Activated naive CD8-positive, alpha-beta T cell treated with anti-CD3 and anti-CD28 coated beads, Interleukin-2, amount 10 ng/mL, durations not matched to agents 7 days and 5 days (primary cell): ENCODE measurements at places on chromosomes 7 and 10. TPM values are rescaled to one million over a fixed set of nuclear protein-coding genes. Genes with fewer than 3 reads are reported as not detected.

GRCh38 chr7:90797596-90797995 is 201.5 kb downstream of the CDK14 start:
- H3K4me3 ChIP-seq, result no peak overlapping the region
- H3K4me1 ChIP-seq, result no peaks in the 10 kb centered on the region
- H3K27me3 ChIP-seq, result no peaks in the 10 kb centered on the region

- H3K27ac ChIP-seq, result no peak overlapping the region
- no peaks in the 10 kb centered on the region for H3K4me1 ChIP-seq
- H3K36me3 ChIP-seq, result no peaks in the 10 kb centered on the region
- no peak for DNase-seq
- H3K4me3 ChIP-seq, result no peak overlapping the region
Observed at GRCh38 chr7:34247468-34247867, 342.1 kb downstream of the BMPER start.

DNA sequence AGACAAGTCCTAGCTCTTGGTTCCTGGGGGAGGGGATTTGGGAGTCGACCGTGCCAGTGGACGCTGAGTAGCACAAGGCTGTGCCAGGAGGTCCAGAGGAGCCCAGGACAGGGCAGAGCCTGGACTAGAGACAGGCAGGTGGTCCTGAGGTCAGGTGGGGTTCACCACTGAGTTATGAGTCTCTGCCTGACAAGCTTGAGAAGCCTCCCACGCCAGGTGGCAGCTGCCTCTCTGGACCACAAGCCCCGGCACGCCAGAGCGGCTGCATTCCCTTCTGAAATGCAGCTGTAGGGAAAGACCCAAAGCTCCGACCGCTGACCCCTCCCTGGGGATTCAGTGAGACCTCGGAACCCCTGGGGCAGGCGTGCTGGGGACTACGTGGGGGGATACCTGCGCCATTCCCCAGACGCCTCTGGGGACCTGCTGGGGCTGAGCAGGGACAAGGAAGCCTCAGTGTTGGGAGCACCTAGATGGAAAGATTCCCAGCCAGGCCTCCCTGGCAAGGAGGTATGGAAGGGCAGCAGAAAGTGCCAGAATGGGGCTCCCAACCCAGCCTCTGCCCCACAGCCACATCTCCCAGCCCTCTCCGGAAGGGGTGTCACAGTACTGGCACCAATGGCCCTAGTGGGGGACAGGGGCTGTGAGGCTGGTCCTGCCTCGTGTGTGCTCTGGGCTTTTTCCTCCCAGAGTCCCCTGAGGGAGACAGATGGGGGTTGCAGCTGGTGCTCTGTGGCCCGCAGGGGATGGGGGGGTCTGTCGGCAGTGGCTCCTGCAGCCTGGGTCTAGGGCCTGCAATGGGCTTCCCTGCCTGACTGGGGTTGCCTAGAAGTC is 29.0 kb downstream of the PDGFA start:
- DNase-seq, result no peak
- H3K27ac ChIP-seq, result no peak overlapping the region
- H3K36me3 ChIP-seq, result no peaks in the 10 kb centered on the region
- peaks cover 16% of the 10 kb centered on the region for H3K27me3 ChIP-seq
- no peaks in the 10 kb centered on the region for H3K4me1 ChIP-seq

DNA sequence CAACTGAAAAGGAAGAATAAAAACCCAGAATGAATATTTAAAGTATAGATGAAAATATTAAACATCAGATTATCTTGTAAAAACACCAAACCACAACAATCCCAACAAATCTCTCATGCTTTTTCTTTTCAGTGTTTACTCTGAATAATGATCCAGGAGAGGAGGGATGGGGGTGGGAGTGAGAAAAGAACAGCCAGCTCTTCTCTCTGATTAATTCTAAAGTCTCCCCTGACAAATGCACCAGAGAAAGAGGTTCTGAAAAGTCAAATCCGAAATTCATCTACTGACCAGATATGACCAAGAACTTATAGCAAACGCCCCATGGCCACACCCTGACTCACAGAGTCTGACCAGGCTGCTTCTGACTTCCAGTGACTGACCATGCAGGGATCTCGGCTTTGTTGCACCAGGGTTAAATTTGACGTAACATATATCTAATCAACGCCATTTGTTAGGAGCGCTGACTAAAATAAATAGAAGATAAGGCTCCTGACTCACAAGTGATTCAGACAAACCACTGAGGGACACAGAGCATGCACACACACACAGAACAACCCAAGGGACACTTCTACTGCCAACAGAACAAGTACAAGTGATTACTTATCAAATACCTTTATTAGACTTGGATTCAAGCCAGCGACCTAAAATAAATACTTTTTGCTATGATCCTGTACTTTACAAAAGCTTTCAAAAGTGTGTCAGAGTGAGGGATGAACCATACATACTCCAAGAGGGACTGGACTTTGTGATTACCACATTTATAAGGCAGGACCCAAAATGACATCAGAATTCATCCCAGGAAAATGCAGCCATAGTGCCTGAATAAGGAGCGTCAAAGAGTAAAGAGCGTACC is 9.3 kb upstream of the SPOCK2 start:
- H3K27ac ChIP-seq, result no peak overlapping the region
- H3K36me3 ChIP-seq, result peaks cover 47% of the 10 kb centered on the region
- no peak overlapping the region for H3K4me3 ChIP-seq
- no peaks in the 10 kb centered on the region for H3K27me3 ChIP-seq
- DNase-seq, result no peak
- H3K4me1 ChIP-seq, result peaks cover 38% of the 10 kb centered on the region

DNA sequence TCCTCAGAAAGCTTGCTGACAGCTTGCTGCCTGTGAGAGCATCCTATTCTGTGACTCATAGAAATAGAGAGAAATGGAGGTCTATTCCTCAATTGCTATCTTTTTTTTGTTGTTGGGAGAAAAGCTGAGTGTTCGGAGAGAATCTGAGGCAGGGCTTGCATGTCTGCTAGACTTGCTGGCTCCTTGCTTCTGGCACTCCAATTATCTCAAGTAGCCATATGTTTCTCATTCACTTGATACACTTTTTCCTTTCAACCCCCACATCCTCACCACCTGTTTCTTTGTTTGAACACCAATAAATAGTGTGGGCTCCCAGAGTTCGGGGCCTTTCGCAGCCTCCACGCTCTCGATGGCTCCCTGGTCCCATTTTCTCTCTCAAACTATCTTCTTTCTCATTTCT is 172.2 kb downstream of the SH2D4B start:
- no peak overlapping the region for H3K4me3 ChIP-seq
- H3K27ac ChIP-seq, result no peak overlapping the region
- H3K27me3 ChIP-seq, result peaks cover 4% of the 10 kb centered on the region

DNA sequence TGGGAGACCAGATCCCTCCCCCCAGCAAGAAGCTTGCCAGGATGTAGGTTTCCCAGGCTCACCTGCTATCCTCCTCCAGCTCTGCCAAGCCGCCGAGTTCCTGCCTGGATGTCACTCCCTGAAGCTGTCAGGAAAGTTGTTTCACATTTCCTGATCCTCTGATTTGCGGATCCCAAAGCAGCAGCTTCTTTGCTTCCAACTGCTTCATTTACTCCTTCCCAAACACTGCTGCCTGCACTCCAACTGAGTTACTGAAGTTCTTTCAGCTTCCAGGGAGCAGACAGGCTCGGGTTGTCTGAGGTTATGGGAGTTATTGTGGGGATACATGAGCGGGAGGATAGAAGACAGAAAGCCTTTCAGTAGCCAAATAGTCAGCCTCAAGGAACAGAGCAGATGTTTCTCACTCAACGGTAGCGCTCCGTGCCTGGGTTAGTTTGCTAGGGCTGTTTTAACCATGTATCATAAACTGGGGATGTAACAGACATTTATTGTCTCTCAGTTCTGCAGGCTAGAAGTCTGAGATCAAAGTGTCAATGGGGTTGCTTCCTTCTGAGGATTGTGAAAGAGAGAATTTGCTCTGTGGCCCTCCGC is 516.0 kb downstream of the REEP3 start:
- no peak for DNase-seq
- peaks cover 3% of the 10 kb centered on the region for H3K27me3 ChIP-seq
- peaks cover 4% of the 10 kb centered on the region for H3K4me1 ChIP-seq
- H3K27ac ChIP-seq, result no peak overlapping the region
- no peak overlapping the region for H3K4me3 ChIP-seq

DNA sequence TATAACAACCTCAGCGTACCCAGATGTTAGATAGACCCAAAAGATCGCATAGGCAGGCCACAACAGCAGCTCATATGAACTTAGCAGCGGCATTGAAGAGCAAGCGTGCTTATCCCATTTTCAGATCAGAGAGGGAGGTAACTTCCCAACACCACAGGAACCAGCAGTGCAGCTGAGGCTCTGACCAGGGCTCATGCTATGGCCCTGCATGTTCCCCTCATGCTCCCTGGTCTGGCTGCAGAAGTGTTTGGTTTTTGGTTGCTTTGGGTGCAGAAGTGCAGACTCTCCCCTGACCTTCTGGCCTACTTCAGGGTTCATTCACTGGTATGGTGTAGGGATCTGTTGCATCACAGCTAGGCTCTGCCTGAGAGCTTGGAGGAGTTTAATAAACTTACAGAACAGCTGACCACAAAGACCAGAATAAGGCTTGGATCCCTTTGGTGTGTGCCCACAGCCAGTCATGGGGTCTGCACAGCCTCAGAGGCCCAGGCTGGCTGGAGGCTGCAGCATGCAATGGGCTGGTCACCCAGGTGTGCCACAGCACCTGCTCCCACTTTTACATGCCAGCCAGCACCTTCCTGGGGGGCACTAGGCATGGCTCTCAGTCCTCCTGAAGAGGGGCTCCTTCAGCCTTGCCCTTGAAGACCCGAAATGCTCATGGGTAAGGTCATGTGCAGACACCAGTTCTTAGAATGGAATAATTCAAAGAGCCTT is 9.1 kb upstream of the CXCL12 start:
- no peak for DNase-seq
- H3K4me3 ChIP-seq, result no peak overlapping the region
- peaks cover 16% of the 10 kb centered on the region for H3K27me3 ChIP-seq
- no peaks in the 10 kb centered on the region for H3K36me3 ChIP-seq

WNT16 gene
- total RNA-seq, result not detected

LIPF gene
- total RNA-seq, result not detected

COPG2 gene
- 15.1 TPM for total RNA-seq

SORBS1 gene
- 0.71 TPM for total RNA-seq
